Psoas muscle (tissue), 8 donors: ENCODE measurements at places on chromosomes 1 and 21. TPM values are rescaled to one million over a fixed set of nuclear protein-coding genes. Genes with fewer than 3 reads are reported as not detected.

EVA1B gene
- 6.0 TPM for total RNA-seq

CFAP107 gene
- not detected for total RNA-seq

ATAD3C gene
- total RNA-seq = 0.99 TPM

ALX3 gene
- total RNA-seq = not detected

NPR1 gene
- total RNA-seq = 11.1 TPM

CLEC20A gene
- 0.22 TPM for total RNA-seq

TEDDM1 gene
- not detected for total RNA-seq

CYP4A22 gene
- total RNA-seq = not detected

CYP2J2 gene
- total RNA-seq = 3.5 TPM

ELOA gene
- 68.9 TPM for total RNA-seq

PCP4 gene
- total RNA-seq = not detected

CLCNKA gene
- 0.84 TPM for total RNA-seq
